ENCODE measurements at places on chromosomes 1 and 21.

DNA sequence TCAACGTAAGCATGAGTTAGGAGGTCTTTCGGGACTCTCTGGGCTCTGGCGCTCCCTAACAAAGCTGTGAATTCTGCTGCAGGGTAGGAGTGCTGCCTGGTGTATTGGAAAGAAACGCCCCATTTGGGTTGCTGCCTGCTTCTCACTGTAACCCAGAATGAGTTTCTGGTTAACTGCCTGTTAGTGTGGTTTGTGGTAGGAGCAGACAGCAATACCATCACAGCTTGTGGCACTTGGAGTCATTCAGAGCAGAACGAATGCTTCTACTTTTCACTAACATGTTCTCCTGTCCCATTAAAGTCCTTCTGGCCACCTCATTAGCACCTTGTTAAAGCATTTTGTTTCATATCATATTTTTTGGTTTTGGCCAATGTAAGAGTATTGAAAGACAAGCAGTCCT is 18.1 kb downstream of the MAP3K7CL start:
- peak; percentile 13 for DNase-seq

- DNase-seq: no peak
Observed at GRCh38 chr1:118300808-118301207, 115.8 kb upstream of the SPAG17 start.

- DNase-seq: no peak
Observed at GRCh38 chr21:30332681-30333080, 4.8 kb downstream of the KRTAP27-1 start.

GRCh38 chr21:34271189-34271851 is 92.5 kb upstream of the KCNE2 start:
- DNase-seq: no peak

- no peak for DNase-seq
Observed at GRCh38 chr1:119956306-119956705, 60.0 kb upstream of the ADAM30 start.

- no peak for DNase-seq
Observed at GRCh38 chr1:30657131-30658013, 66.0 kb downstream of the MATN1 start.

DNA sequence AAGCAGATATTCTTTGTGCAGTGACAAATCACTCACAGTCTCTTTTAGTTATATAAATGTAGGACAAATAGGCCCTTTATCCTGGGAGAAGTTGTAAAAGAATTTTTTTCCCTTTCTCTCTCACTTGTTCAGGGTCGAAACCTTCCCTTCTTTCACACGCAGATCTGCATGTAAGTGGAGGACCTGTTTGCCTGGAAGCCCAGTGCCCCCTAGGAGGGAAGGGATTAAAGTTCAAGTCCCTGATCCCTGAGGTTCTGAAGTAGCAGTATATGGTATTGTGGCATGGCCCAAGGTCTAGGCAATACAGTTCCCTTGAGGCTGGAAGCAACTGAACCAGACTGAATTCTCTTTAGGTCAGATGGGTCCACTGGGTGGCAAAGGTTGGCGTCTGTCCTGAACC is 48.6 kb upstream of the PTGFRN start:
- no peak for DNase-seq

DNA sequence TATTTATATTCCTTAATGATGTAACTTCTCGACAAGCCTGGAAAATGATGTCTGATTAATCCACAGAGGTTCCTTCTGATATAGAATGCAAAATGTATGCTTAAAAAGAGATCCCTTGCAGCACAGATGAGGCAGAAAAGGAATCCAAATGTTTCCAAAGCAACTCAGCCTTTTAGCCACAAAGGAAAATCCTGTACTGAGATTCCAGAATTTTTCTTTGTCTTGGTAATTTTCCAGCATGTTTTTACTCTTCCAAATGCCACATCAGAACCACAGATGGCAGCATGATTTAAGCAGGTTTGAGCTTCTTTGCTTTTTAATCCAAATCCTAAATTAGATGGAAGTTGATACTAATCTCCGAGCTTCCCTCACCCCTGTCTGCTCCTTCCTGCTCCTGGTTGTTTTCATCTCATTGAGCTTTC is 176.4 kb upstream of the PALMD start:
- DNase-seq: no peak

- DNase-seq: peak; percentile 67
Observed at GRCh38 chr1:171742577-171742922, 685 bp upstream of the VAMP4 start.

DNA sequence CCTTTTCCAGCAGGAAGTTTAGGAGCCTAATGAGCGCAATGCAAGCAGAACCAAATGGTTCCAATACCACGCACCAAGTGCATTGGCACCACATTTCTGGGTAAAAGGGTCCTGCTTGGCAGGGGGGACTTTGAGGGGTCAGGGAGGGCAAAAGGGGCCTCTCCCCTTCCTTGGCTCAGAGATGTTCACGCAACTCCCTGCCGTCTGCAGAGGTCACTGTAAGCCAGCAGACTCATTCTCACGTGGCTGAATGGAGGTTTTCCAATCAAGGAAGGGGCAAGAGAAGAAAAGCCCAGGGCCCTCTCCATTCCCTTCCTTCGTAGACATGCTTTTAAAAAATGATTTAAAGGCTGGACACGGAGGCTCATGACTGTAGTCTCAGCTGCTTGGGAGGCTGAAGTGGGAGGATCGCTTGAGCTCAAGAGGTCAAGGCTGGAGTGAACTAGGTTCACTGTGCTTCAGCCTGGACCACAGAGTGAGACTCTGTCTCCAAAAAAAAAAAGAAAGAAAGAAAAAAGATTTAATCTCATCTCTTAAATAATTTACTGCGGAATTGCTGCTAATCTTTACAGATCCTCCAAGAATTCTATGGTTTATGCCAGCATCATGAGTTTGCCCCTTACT is 80.3 kb downstream of the RUNX3 start:
- peak; percentile 18 for DNase-seq

DNA sequence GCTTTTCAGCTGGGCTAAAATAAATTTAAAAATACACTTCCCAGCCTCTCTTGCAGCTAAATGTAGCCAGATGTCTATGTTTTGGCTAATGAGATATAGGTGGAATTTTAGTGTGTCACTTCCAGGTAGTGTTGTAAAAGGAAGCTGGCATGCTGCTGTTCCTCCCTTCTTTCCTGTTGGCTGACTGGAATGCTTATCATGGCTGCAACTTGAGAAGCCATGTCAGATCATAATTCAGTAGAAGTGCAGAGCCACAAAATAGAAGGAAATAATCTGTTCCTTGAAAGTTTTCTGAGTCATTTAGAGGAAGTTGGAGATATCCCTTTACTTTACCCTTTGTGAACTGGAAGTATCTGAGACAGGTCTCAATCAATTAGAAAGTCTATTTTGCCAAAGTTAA is 10.9 kb upstream of the RBM15 start:
- DNase-seq: no peak

Measured in ACHN (cell line).